D721Med (cell line): ENCODE measurements at places on chromosomes 4 and X.

GRCh38 chr4:159937595-159937994 lies 834.7 kb downstream of the RAPGEF2 start:
- DNase-seq = no peak

- no peak for DNase-seq
Measured at GRCh38 chr4:8691151-8691775, 98.7 kb downstream of the CPZ start.

DNA sequence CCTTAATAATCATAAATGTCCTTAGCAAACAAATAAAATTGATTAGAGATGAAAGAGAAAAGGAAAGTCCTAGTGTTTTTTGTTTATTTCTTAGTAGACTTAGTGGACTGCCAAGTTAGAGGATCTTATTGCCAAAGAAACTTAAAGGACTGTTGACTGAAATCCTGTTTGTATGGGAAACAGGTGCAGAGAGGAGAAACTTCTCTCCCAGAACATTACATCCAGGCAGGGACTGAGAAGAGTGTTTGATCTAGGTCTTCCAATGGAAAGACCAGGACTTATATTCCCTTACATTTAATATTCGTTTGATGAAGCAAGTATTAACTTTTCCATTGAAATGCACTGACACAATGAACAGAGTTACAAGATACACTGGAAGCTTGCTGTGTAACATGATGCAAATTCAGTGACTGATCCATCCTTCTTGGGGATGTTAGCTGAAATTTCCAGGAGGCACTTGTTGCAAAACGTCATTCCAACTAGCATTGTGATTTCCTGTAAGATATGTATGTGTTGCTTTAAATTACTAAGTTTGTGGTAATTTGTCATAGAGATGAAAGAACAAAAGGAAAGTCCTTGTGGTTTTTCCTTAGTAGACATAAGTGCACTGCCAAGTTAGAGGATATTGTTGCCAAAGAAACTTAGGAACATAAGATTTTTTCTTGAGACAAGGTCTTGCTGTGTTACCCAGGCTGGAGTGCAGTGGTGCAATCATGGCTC lies 505.6 kb downstream of the STIM2 start:
- no peak for DNase-seq

GRCh38 chr4:24794051-24794450 lies 1.3 kb upstream of the SOD3 start:
- no peak for DNase-seq

DNA sequence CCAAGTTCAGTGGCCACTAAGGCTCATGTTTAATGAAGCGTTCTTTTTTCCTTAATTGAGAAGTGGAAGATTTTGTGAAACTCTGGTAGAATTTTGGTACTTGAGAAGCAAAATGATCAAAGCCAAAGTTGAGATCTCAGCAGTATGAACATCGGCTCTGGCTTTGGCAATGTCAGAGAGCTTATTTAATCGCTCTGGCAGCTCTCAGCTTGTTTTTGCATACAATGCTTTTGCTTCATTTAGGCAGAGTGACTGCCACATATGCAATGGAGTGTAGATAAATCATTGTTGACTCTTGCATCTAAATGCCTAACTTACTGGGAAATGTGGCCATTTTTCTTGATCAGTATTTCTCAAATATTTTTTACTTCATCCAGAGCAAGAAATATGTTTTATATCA lies 135.7 kb downstream of the AASDH start:
- DNase-seq = no peak

DNA sequence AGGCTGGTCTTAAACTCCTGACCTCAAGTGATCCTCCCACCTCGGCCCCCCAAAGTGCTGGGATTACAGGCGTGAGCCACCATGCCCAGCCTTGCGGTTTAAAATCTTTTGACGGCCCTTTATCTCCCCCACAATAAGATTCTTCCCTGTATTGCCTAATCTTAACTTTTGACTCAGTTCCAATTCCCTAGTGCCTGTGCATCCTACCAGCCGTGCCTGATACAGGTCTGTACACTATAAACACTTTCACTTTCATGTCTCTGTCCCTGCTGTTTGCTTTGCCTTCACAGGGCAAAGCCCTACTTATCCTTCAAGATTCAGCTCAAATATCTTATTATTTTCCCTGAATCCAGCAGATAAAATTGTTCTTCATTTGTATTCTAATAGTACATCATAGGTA lies 74.6 kb downstream of the WDR44 start:
- no peak for DNase-seq

DNA sequence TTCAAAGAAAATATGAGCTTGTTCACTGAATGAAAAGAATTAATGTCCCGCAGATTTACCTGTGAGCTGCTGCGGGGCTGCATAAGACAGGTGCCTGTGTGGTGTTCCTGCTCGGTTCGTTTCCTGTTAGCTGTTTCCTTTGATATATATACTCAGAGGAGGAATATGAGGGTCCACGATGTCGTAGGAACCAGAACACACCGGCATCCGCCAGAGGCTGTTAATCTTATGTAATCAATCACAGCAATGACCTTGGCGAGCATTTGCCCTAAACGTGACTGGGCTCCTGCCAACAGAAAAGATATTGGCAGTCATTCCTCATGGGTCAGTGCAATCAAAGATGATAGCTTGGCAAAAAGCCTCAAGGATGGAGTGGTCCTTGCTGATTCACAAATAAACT lies 260.1 kb downstream of the EVC2 start:
- no peak for DNase-seq

GRCh38 chr4:109683621-109684253 lies 19.5 kb downstream of the CASP6 start:
- DNase-seq = no peak

DNA sequence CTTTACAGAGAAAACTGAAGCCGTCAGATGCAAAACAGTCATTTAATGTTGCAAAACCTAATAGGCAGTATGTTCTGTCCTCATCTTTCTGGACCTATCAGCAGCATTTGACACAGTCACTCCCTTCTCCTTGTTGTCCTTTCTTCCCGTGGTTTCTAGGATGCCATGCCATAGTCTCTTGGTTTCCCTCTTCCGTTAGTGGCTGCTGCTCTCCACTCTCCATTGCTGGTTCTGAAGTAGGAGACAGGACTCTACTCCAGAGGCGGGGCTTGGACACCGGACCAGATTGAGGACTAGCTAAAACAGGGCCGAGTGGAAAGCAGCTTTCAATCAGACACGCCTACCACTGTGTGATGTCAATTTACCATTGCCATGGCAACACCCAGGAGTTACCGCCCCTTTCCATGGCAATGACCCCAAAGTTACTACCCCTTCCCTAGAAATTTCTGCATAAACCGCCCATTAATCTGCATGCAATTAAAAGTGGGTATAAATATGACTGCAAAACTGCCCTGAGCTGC lies 88.8 kb upstream of the CCDC160 start:
- no peak for DNase-seq

DNA sequence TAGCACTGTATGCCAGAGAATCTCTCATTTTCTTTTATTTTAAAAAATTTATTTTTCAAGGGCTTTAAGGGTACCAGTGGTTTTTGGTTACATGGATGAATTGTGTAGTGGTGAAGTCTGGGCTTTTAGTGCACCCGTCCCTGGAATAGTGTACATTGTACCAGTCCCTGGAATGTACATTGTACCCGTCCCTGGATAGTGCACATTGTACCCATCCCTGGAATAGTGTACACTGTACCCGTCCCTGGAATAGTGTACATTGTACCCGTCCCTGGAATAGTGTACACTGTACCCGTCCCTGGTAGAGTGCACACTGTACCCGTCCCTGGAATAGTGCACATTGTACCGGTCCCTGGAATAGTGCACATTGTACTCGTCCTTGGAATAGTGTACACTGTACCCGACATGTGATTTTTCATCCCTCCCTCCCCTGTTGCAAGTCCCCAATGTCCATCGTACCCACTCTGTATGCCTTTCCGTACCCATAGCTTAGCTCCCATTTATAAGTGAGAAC lies 56.1 kb upstream of the HELT start:
- no peak for DNase-seq

- no peak for DNase-seq
Measured at GRCh38 chr4:98619180-98619579, 39.2 kb downstream of the TSPAN5 start.

GRCh38 chr4:47415719-47416118 lies 47.8 kb downstream of the COMMD8 start:
- DNase-seq = no peak

DNA sequence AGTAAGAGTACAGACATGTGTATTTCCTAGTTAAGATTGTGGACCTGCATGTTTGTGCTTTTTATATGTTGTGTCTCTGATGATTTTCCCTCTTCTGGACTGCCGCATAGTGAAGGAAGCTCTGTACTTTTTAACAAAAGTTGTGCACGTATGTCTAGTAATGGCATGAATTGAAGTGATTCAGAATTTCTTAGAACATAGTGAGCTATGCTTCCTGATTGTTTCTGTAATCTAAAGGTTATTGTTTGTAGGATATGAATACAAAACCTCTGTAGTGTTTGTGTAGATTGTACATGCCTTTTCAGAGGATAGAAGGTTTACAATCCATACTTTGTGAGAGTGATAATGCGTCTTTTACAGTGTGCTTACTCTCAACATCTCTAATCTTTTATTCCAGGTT lies 37.0 kb upstream of the NUDT6 start:
- no peak for DNase-seq

- no peak for DNase-seq
Measured at GRCh38 chr4:54227256-54228055, 1.6 kb upstream of the PDGFRA start.

DNA sequence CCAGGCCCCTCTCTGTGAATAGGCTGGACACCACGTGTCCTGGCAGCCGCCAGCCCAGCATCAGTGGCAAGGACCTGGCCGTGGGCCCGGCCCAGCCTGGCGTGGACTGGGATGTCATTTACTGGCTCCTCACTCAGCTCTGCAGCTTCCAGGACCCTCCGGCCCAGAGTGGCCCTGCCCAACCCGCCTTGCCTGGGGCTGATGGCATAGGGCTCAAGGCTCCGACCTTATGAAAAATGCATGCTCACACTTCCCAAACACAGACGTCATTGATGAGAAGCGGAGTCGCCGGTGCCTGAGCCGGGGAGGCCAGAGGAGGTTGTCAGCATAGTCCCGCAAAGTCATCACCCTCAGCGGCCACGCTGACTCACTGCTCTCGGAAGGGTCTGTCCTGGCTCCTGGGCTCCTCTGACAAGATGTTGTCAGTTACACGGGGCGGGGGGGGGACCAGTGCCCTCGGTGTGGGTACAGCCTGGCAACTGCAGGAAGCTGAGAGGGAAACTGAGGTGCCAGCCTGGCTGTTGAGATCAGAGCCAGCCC lies 14.3 kb downstream of the CFAP99 start:
- DNase-seq = no peak

- no peak for DNase-seq
Measured at GRCh38 chrX:11406109-11406765, 113.0 kb downstream of the AMELX start.

DNA sequence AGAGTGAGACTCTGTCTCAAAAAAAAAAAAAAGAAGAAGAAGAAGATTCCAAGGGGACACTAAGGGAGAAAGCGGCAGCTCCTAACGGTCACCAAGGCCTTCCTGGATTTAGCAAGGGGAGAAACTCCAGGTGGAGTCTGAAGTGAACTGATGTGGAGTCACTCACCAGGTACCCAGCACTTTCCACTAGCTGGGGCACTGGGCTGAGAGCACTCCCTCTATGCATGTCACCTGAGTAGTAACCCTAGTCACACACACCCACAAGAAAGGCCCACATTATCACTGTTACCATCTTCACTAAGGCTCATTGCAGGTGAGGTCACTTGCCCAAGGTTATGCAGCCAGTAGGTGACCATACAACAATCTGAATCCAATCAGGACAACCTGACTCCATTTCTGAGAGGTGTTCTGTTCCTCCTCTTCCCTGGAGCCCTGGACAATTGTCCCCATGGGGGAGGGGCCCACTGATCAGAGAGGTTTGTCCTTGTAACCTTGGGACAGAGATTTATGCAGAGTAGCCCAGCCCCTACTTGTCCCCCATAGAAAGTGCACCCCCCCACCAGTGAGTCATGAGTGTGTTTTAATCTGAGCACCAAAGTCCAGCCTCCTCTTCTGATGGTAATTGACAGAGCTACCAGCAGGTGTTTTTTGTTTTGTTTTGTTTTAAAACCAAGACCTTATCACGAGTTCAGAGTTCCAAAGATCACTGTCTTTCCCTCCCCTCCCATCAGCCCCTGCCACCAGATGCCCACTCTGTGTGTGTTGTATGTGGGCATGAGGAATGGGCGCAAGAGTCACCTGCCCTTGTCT lies 5.9 kb upstream of the SASH3 start:
- DNase-seq = no peak

GRCh38 chrX:45515262-45516215 lies 314.9 kb upstream of the DIPK2B start:
- DNase-seq = no peak

DNA sequence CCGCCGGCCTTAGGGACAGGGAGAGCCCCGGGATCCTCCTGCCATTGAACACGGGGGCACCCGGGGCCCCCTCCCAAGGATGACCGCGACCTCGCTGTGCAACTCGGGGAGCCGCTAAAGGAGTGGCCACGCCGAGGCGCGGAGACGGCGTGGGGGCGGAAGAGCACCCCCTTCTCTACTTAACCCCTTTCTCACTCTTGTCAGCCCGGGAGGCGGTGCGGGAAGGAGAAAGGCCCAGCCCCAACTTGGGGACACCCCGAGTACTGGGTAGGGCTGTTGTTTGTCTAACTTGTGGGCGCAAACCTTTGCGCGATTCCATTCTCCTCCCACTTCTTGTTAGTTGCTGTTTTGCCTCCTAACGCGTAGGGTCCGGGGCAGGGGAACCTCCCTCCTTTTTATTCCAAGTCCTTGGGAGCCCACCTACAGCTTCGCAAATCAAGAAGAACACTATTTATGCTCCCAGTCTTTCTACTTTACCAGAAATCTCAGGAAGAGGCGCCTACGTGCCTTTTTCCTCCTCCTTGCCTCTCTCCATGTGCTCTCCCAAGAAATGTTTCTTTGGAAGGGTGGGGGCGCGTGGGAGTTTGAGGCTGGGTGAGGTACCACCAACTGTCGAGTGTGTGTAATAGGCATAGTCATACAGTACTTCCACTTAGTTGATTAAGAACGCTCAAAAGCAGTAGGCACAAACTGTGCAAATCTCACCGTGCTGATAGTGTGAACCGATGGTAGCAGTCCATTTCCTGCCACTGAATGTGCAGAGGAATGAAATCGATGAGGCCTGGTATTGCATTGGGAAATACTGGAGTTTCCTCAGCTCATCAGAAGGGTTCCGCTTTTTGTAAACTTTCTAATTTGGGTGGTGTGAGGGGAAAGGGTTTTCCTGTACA lies 813 bp downstream of the DIAPH2 start:
- DNase-seq = no peak
